ENCODE measurements at places on chromosomes 4 and X.

- no peak for DNase-seq
Observed at GRCh38 chr4:1561286-1561990, 122.7 kb downstream of the FAM53A start.

- DNase-seq: no peak
Observed at GRCh38 chr4:101020956-101021355, 326.4 kb downstream of the PPP3CA start.

GRCh38 chr4:147717878-147718277, 14.0 kb upstream of the ARHGAP10 start:
- no peak for DNase-seq

DNA sequence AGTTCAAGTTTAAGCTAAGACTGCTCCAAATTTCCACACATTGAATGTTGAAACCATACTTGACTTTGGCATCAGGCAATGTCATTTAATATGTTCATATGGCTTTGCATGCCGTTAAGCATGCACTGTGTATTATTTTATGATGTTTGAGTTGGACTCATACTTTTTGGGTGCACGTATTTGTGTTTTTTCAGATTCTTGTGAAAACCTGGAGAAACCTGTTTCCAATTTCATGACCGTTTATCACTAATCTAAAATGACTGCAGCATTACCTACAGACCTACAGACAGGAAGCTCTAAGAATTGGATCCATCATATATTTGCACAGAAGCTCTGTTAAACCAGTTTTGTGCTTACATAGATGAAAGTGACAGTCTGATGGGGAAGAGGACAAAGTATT, 1093.0 kb upstream of the INTU start:
- no peak for DNase-seq

DNA sequence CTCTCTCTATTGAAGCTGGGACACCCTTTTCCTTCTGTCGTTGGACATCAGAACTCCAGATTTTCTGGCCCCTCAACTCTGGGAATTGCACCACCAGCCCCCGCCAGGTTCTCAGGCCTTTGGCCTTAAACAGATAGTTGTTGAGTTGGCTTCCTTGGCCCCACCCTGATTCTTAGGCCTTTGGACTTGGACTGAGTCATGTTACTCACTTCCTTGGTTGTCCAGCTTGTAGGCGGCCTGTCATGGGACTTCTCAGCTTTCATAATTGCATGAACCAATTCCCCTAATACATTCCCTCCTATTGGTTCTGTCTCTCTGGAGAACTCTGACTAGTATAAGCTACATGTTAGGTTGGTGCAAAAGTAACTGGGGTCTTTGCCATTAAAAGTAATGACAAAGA, 195.7 kb downstream of the GPAT3 start:
- no peak for DNase-seq

- DNase-seq: no peak
Observed at GRCh38 chr4:83516042-83516772, 19.7 kb upstream of the GPAT3 start.

DNA sequence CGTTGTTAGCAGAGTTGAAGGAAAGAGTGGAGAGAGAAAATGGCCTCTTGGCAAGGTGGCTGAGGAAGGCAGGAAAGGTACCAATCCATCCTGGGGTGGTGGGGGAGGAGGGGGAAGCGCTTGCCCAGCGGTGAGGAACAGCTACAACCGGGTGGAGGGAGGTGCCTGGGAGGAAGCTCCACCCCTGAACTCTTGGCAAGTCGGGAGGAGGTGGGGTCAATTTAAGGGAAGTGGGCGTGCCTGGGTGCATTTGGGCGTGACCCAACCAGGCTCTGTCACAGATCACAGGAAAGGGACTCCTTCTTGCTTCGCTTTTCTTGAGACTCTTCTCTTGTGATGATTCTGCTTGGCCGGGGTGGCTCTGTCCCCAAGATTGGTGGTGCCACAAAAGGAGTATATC, 41.7 kb downstream of the BCORL1 start:
- peak; percentile 47 for DNase-seq

GRCh38 chrX:103415528-103415927, 39.2 kb downstream of the BEX3 start:
- no peak for DNase-seq

DNA sequence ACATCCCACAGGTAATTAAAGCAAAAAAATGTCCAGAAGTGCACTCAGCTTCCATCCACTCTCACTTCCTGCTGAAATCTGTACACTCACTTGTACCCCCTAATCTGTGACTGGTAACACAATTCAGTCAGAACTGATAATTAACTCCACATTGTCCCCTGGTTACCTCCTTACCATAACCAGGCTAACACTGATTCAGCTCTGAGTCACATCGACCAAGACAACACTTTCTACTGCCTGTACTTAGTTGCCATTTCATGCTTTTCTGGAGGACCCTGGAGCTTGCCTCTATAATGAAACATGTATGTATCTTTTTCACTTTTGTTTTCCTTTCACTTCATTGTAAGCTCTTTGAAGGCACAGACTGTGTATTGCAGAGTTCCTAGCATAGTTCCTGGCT, 130.9 kb upstream of the GABRG1 start:
- DNase-seq: no peak

- no peak for DNase-seq
Observed at GRCh38 chrX:154352466-154352865, 22.0 kb downstream of the FLNA start.

- no peak for DNase-seq
Observed at GRCh38 chr4:734951-735350, 29.3 kb downstream of the PCGF3 start.

DNA sequence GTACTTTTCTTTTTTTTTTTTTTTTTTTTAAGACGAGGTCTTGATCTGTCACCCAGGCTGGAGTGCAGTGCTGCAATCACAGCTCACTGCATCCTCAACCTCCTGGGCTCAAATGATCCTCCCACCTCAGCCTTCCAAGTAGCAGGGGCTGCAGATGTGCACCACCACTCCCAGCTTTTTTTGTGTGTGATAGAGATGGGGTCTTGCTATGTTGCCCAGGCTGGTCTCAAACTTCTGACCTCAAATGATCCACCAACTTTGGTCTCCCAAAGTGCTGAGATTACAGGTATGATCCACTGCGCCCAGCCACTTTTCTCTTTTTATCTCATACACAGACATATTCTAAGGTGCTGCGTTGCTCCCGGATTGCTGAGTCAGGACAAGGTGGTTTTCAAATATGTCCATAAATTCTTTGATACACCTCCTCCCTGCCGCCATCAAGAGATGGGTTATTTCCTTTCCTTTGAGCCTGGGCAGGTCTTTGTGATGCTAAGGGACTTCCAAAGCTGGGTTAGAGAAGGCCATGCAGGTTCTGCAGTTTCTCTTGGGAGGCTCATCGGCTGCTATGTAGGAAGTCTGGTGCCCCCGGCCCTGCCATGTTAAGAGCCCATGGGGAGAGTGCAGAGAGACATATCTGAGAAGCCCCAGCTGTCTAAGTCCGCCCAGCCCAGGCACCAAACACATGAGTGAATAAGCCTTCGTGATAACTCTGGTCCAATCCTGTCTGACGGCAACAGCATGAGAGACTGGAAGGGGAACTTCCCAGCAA, 8.4 kb upstream of the PLA2G12A start:
- no peak for DNase-seq

DNA sequence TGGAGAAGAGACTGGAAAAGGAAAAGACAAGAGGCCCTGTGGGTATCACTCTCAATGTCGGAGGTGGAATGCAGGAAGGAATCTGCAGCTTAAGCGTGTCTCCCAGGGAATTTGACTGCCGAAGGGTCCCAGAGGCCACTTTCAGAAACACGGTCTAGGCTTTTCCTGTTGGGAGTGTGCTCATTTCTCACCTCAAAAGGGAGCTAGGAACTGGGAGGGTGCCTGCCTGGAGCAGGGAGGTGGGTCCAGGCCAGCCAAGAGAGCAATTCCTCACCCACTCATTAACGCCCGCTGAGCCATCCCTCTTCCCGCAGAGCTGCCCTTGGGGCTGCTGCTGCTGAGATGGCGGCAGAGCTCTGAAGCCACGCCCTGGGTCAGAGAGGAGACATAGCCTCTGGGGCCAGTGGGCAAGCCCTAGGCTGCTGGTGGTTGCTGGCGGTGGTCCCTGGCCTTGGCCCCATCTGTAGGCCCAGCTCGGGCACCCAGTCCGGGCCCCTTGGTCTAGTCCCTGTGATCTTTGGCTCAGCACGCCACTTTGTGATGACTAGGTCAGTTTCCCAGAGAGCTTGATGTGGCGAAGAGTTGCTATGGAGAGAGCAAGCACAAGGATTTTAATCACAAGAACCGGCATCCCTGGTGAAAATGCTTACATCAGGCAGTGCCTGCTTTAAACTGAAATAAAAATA, 4.1 kb downstream of the ZNF185 start:
- DNase-seq: no peak

DNA sequence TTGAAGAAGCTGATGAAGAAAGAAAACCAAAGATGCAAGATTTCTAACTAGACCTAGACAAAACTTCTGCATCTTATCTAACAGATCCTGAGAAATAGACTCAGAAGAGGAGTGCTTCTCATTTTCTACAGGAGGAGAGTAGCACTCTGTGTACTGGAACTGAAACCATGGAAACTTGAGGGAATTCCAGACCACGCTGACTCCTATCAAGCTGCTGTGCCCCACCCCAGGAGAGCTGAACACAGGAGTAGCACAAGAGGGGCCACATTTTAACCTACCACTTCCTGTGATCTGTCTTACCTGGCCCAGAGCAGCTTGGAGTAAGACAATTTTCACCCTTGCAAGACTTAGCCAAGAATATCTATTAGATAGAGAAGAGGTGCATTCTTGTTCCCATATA, 248.9 kb downstream of the SCFD2 start:
- DNase-seq: no peak

DNA sequence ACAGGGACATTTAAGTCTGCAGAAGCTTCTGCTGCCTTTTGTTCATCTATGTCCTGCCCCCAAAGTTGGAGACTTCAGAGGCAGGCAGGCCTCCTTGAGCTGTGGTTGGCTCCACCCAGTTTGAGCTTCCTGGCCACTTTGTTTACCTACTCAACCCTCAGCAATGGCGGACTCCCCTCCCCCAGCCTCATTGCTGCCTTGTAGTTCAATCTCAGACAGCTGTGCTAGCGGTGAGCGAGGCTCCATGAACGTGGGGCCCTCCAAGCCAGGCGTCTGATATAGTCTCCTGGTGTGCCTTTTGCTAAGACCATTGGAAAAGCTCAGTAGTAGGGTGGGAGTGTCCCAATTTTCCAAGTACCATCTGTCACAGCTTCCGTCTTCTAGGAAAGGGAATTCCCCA, 170.1 kb downstream of the CCNG2 start:
- no peak for DNase-seq

GRCh38 chr4:146435962-146436361, 85.8 kb downstream of the SLC10A7 start:
- DNase-seq: no peak

GRCh38 chr4:127698789-127699200, 31.4 kb upstream of the SLC25A31 start:
- no peak for DNase-seq

DNA sequence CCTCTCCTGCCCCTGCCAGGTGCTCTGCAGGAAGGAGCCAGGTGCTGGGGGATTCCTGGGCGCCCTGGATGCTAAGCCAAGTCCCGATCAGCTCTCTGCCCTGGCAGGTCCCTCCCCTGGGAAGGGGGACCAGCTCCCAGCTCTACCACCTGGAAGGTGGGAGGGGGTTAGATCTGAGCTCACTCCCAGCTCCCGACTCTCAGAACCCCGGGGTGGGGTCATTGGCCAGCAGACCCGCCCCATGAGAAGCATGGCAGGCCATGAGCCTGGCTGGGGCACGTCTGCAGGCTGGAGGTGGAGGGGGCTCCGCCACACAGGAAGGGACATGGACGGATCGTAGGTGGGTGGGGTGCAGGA, 83.4 kb upstream of the NKX1-1 start:
- DNase-seq: no peak

DNA sequence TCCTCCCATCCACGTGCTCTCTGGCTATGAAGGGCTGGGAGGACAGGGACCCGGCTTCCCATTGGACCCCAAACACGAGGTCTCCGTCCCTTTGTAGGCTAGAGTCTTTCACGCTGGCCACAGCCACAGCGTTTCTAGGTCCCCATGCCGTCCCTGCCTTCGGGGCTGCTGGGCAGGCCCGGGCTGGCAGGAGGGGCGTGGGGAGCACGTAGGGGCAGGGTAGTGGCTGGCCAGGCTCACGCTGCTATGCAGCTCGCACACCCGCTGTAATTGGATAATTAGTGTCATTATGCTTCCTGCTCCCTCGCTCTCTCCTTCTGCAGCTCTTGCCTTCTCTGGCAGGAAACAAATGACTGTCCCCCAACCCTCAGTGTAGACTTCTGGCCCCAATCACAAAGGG, 9.8 kb downstream of the ATP2B3 start:
- DNase-seq: no peak

DNA sequence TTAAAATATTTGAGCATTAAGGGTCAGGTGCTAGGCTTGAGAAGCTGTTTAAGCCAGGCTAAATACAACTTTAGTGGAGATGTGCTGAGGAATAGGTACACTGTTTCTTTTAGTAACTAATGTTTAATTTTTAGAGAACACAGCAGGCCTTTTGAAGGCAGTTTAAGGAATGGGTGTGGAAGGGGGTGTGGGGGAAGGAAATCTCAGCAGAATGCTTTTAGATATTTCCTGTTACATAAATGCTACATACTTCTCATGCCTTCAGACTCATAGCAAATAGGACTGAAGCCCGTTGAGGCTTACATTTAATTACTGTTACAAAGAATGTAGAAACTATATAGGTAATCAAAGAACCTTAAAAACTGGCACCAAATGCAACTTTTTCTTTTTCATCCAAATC, 66.3 kb downstream of the WWC2 start:
- no peak for DNase-seq

DNA sequence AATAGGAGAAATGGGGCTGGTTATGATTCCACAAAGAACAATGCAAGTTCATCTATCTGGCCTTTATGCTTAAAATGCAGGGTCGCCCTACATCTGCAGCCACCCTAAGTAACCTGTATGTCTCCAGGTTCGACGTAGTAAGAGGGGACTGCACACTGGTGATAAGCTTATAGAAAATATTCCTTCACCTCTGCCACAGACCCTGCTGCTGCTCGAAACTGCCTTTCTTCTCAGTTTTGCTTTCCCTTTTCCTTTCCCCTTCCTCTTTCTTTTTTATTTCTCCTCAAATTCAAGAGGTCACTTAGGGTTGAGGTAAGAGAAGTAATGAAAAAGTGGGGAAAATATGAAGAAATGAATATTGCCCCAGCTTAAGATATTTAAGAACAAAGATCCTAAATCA, 123.5 kb downstream of the DCHS2 start:
- no peak for DNase-seq

- DNase-seq: no peak
Observed at GRCh38 chrX:144627947-144628346, 619.4 kb upstream of the SPANXN1 start.

- DNase-seq: no peak
Observed at GRCh38 chr4:79083406-79084010, 144.3 kb upstream of the PAQR3 start.

GRCh38 chr4:122131562-122132157, 20.5 kb upstream of the BLTP1 start:
- DNase-seq: no peak
